Dermis microvascular lymphatic vessel endothelial cell (primary cell): ENCODE measurements at places on chromosomes 7 and 10. TPM values are rescaled to one million over a fixed set of nuclear protein-coding genes. Genes with fewer than 3 reads are reported as not detected.

DNA sequence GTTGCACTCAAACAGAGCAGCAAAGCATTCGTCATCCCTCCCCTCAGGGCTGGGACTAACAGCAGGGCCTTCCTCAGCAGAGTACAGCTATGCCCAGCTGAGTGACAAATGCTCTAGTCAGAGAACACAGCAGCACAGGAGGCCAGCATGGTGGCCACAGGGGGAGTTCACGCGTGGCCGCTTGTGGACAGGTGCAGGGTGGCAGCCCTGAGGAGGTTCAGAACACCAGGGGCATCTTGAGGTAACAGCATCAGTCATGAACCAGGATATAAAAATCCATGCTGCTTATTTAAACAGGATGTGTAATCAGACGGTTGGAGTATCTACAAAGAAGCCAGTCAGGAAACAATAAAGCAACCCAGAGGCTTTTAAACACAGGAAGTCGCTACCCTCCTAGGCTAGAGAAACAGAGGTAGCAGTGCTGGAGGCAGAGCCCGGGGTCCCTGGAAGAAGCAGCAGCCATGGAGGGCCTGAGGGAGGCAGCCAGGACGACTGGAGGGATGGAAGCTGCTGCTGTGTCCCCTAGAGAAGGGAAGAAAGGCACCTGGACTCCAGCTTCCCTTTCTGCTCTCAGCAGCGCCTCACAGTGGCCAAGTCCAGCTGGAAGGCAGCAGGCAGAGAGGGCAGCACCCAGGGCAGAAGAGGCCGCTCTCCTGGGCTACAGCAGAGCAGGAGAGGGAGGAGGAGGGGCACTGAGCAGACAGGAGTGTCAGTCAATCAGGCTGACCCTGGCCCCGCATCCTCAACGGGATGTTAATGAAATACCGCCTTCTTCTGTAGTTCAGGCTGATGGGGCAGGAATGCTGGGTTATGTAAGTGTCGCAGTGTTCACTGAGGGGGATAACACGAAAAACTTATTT lies 70.8 kb upstream of the UCN3 start:
- no peak for DNase-seq

GRCh38 chr7:84677117-84677732 lies 482.6 kb upstream of the SEMA3A start:
- DNase-seq, result no peak

- DNase-seq, result no peak
Observed at GRCh38 chr10:13709931-13710650, 123.3 kb downstream of the PRPF18 start.

GRCh38 chr10:110317866-110318850 lies 13.4 kb upstream of the SMNDC1 start:
- DNase-seq, result no peak

DNA sequence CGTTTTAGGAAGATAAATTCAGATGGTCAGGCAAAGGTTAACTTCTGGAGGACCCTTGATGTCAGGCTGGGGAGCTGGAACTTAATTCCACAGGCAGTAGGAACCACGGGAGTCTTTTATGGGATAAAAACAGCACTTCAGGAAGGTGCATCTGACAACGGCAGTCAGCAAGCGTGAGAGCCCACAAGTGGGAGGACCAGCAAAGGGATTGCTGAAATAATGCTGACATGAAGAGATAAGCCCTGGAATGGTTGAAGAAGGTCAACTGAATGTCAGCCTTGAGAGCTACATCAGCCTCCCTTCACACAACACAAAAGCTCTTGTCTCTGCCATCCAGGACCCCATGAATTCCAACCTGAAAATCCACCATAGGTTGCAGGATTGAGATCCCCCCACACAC lies 138.8 kb downstream of the SORCS1 start:
- no peak for DNase-seq

GRCh38 chr7:47471358-47471703 lies 110.6 kb downstream of the TNS3 start:
- no peak for DNase-seq

The PON1 gene
- not detected in 2 replicates for total RNA-seq

The NCF1 gene
- total RNA-seq, result under 0.01 TPM in 1 of 2 replicates, not detected in the other

GRCh38 chr7:51644216-51644615 lies 327.6 kb upstream of the COBL start:
- DNase-seq, result no peak

- no peak for DNase-seq
Observed at GRCh38 chr10:94632954-94633353, 50.6 kb upstream of the CYP2C18 start.

The UTF1 gene
- total RNA-seq, result not detected in 2 replicates

- DNase-seq, result peak; percentile 15
Observed at GRCh38 chr10:21724020-21724589, 190.1 kb downstream of the MLLT10 start.

The IGFBP1 gene
- under 0.01 TPM in 1 of 2 replicates, not detected in the other for total RNA-seq

DNA sequence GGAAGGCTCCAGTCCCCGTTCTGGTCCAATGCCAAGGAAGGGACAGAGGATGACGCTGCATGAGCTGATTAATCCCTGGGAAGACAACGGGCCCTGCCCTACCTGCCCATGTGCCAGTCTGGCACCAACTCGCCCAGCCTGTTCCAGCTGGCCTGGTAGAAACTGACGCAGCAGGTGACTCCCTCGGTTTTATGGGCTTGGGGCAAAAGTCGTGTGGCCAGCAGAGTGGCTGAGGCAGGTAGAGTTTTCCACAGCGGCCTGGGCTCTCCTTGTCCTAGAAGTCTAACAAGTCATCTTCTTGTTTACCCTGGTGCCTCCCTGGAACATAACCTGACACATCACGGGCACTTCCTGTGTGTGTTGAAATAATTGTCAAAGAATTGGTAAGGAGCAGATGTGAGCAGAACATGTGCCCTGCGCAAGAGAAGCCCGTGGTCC lies 20.4 kb upstream of the LMTK2 start:
- no peak for DNase-seq

The TCAF2 gene
- total RNA-seq, result 3.9 and 7.3 TPM in 2 replicates

DNA sequence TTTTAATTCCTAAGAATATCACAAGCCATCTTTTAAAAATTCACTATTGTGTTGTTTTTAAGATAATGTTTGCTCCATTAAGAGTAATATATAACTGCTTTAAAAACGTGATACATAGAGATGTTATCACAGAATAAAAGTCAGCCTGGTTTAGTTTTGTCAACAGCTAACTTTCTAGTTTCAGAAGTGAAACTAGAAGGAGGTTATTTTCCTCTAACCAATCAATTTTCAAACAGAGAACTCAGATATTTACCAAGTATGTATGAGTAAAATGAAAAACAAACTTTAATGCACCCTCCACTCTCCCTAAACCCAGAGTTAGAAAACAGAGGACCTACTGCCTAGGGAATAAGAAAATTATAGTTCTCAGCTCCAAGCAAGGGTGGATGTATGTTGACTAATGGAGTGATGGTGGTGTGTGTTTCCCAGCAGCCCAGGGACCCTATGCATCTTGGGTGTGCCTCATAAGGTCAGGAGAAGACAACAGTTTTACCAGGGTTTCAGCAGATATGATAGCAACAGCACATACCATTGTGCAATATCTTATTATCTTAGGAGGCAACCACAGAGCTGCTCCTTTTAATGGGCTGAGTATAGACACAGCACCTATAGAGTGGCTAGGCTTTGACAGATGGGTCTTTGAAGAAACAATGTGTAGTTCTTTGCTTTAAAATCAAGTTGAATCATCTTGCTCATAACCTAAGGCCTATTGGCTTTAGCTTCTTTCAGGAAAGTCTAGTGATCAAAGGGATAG lies 58.4 kb downstream of the PTPRZ1 start:
- DNase-seq, result no peak

- DNase-seq, result no peak
Observed at GRCh38 chr7:466465-467191, 53.0 kb downstream of the PDGFA start.

GRCh38 chr7:17625043-17625442 lies 315.3 kb downstream of the SNX13 start:
- no peak for DNase-seq

The TLL2 gene
- under 0.01 and 0.13 TPM in 2 replicates for total RNA-seq

The ZPBP gene
- total RNA-seq, result not detected in 2 replicates

The KNDC1 gene
- total RNA-seq, result under 0.01 TPM in 1 of 2 replicates, not detected in the other

DNA sequence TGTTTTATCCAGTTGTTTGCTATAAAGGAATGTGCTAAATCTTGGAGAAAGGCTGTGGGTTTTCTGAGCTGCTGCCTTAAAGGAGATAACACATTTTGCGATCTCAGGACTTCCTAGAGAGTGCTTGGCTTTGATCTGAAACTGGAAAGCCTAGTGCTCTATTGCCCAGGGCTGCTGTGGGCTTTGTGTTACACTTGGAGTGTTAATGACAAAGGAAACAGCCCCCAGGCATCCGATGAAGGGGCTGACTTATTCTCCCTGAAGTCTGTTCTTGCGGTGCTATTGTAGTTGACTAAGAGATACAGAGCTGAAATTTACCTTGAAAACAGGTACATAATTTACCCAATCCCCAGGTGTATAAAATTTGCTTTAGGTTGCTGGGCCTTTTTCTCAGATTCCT lies 74.5 kb downstream of the SND1 start:
- DNase-seq, result no peak

DNA sequence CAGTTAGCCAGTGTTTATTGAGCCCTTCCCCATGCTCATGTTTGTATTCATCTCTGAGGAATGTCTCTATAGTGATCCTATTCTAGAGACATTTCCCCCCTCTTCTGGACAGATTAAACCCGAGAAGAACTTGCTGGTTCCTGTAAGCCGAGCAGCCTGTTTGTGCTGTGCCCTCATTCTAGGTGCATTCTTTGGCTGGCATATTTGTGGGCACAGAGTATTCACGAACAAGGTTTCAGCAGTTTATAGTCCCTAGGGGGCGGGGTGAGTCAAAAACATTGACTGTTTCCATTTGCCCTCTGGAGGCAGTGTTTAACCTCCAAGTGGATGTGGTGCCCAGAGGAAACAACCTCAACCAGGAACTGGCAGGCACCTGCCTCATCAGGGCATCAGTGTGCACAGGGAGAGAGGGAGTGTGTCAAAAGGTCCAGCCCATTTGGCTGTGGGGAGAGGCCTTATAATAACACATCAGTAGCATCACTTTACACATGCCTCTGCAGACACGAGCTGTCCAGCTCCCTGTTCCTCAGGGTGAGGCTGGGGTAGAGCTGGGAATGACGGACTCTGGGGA lies 273.3 kb upstream of the LRGUK start:
- no peak for DNase-seq

The CXCL12 gene
- 0.77 and 2.3 TPM in 2 replicates for total RNA-seq

The MYL10 gene
- not detected in 2 replicates for total RNA-seq

The ADCY1 gene
- total RNA-seq, result 0.51 and 1.1 TPM in 2 replicates

GRCh38 chr10:58431903-58432302 lies 46.7 kb downstream of the TFAM start:
- no peak for DNase-seq

GRCh38 chr7:156386097-156386496 lies 254.5 kb upstream of the RNF32 start:
- DNase-seq, result no peak

GRCh38 chr7:40709062-40709964 lies 574.5 kb downstream of the SUGCT start:
- DNase-seq, result no peak

The ACTR1A gene
- 143 and 183 TPM in 2 replicates for total RNA-seq

DNA sequence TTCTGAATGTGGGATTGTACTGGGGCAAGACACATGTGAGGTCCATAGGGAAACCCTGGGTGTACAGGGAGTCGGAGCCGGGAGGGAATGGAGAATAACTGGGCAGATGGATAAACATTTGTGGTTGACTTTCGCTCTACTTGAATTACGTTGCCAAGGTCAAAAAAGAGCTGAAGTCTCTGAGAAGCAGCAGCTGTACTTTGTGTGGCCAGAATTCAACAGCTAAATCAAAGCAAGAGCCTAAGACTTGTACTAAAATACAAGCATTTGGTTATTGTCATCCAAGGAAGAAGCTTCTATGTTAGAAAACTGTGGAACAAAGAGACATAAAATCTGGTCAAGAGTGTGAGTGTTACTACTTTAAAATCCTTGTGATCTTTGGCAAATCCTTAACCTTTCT lies 457.2 kb downstream of the ARL4A start:
- DNase-seq, result no peak

DNA sequence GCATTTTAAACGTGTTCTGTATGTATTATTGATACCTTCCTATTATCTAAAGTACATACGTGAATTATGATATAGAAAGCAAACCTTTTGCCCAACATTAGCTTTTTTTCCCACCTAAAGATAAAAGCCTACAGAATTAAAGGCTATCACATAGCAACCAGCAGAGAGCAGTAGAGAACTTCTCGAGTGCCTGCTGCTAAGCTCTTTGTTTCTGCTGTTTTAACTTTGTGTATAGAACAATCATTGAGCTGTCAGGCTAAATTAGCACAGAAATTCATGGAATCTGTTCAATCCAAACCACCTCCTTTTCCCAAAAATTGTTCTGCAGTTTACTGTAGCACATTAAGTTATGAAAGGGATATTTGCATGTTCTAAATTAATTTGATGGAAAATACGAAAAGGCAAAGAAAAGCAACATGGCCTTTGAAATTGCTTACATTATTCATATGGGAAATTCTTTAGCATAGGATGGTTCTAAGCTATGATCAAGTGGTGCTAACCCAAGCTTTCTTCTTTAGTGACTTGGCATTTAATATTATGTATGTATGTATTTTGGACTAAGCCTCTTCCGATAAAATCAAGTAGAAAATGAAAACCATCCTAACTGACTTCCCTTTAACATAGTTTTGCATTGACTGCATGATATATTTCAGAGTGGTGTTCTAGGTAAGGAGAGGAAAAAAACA lies 1288.5 kb downstream of the GATA3 start:
- DNase-seq, result peak; percentile 53

GRCh38 chr10:90966146-90966545 lies 45.3 kb upstream of the ANKRD1 start:
- no peak for DNase-seq

The ANKRD61 gene
- under 0.01 and 0.25 TPM in 2 replicates for total RNA-seq

GRCh38 chr10:120184547-120185337 lies 272.3 kb upstream of the PLPP4 start:
- no peak for DNase-seq

GRCh38 chr10:132645247-132645530 lies 107.6 kb downstream of the INPP5A start:
- no peak for DNase-seq

DNA sequence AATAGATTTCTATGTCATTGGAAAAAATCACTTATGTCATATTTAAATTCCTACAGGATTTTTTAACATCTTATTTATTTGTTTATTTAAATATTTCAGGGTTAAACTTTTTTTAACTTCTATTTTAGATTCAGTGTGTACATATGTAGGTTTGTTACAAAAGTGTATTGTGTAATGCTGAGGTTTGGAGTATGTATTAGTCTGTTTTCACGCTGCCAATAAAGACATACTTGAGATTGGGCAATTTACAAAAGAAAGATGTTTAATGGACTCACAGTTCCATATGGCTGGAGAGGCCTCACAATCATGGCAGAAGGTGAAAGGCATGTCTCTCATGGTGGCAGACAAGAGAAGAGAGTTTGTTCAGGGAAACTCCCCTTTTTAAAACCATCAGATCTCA lies 65.4 kb downstream of the MGAM2 start:
- DNase-seq, result no peak

DNA sequence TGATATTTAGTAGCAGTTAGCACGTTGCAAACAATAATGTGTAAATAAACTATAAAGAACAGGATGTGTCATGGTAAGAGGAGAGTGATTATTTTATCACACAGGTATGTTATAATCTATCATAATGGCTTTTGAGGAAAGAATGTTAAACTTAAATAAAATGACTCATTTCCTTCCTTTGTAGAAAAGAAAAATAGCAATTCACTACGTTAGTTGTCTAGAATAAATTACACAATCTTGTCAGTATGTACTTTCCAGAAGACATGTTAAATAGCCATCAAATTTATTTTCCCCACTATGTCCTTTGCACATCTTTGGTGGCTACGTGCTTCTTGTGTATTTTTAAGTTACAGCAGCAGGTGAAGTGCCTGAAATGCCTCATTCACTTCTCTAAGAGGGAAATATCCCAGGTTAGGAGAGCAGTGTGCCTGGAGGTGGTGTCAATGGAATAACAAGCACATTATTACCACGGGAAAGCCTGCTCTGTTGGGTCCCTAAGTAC lies 133.8 kb downstream of the SEMA3A start:
- DNase-seq, result no peak
